ENCODE measurements at places on chromosomes 5 and 9. TPM values are rescaled to one million over a fixed set of nuclear protein-coding genes. Genes with fewer than 3 reads are reported as not detected.

DNA sequence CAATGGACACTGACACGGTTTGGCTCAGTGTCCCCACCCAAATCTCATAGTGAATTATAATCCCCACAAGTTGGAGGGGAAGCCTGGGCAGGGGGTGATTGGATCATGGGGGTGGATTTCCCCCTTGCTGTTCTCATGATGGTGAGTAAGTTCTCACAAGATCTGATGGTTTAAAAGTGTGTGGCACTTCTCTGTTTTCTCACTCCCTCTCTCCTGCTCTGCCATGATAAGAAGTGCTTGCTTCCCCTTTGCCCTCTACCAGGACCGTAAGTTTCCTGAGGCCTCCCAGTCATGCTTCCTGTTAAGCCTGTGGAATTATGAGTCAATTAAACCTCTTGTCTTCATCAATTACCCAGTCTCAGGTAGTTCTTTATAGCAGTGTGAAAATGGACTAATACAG is 115.8 kb upstream of the KIF2A start:
- DNase-seq: no peak

DNA sequence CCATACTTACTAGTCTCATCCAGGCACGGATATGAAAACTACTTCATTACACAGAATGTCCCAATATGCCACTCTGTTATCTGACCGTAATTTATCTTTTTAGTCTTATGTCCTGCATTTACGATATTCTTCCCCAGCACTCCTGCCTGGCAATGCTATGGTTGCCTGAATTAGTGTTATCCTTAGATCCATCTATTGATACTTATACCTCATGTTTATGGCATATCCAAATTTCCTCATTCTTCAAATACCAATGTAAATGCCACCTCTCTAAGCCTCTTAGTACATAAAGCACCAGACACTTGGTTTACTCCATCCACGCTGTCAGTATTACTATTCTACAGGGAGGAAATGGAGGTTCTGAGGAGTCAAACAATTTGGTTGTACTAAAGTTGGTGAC is 507.8 kb upstream of the NMUR2 start:
- DNase-seq: no peak

GRCh38 chr9:129289883-129290282 is 111.8 kb upstream of the IER5L start:
- no peak for DNase-seq

- DNase-seq: no peak
Measured at GRCh38 chr9:129776938-129777768, 24.3 kb upstream of the PTGES start.

DNA sequence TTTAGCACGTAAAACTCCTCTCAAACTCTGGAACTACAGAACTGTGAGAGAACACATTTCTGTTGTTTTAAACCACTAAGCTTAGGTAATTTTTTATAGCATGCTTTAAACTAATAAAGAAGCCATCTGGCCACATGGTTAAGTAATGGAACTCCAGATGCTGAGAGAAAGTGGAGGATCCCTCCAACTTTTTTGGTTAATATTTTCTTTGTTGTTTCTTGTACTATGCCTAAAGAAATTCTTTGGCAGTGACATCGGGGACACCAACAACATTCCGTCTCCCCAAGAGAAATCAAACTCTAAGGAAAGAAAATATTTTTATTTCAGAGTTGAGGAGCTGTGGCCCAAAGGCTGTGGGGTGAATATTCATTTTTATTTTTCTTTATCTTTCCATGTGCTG is 734.8 kb upstream of the CDH9 start:
- no peak for DNase-seq

- no peak for DNase-seq
Measured at GRCh38 chr9:3569529-3569928, 43.7 kb upstream of the RFX3 start.

DNA sequence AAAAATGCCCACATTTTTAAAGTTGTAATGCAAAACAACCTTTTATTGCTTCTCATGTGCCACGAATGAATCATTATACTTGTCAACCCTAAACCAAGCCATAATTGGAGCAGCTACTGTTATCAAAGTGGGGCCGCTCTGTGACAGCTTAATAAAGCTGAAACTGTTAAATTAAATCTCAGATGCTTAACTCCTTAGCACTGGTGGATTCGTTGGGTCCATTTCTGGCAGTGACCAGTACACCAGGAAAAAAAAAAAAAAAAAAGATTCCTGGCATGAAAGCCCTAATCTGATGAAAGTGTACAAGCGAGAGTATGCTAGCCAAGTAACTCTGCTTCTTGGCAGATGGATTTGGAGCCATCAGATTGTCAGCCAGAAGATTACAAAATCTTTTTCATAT is 164.8 kb downstream of the ZSWIM6 start:
- no peak for DNase-seq

DNA sequence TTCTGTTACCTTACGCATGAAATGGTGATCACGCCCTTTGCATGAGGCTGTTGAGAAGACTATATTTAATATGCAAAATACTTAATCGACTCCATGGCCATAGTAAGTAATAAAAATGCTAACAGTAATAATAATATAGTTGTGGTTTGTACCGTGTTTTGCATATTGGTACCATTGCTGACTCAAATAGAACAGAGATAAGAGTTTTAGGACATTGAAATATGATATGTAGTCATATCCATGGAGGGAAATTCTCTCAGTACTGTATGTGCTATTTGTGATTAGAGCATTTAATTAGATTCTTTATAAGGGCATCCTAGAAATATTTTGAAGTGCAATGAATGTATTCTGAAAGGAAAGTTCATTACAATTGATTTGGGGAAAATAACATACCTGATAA is 41.9 kb downstream of the CFAP90 start:
- DNase-seq: no peak

GRCh38 chr9:108867829-108868228 is 5.8 kb downstream of the ACTL7A start:
- no peak for DNase-seq

- DNase-seq: no peak
Measured at GRCh38 chr5:144983101-144983500, 812.4 kb downstream of the KCTD16 start.

The CATSPER3 gene
- total RNA-seq: 1.8 TPM

The ELOVL7 gene
- not detected for total RNA-seq

The ATG10 gene
- 7.5 TPM for total RNA-seq

All from CD4-positive, alpha-beta memory T cell (primary cell).